Renal pelvis (tissue), 12 donors: ENCODE measurements at places on chromosomes 3 and 15. TPM values are rescaled to one million over a fixed set of nuclear protein-coding genes. Genes with fewer than 3 reads are reported as not detected.

GRCh38 chr3:147760941-147761340, 351.8 kb downstream of the ZIC1 start:
- no peak for DNase-seq

DNA sequence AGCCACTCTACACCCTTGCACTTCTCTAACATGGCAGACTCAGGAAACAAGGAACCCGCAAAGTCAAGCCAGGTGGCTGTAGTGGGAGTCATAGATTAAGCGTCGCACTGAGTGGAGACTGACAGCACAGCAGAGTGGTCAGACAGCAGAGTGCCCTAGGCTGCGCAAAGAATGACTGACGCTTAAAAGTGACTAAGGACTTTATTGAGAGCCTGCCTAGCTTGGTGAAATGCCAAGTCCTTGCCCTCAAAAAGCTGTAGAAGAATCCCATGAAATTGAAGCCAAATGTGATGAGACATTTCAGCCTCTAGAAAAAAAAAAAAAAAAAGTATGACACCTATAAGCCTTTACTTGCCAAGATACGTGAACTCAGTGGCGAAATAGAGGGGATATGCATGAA, 30.2 kb downstream of the NCEH1 start:
- no peak for DNase-seq

DNA sequence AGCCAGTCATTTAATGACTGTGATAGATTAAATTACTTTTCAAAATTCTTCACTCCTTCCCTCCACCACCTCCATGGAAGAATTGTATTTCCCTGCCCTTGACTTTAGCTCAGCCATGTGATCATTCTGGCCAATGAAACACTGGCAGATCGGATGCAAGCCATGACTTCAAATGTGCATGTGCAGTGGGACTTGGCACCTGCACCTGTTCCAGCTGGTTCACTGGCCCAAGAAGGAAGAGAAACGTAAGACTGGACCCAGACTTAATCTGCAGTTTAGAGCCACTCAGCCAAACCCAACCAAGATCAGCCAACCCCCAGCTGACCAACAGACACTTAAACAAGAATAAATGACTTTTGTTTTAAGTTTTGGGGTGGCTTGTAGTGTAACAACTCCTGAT, 11.8 kb downstream of the DPH3 start:
- no peak for DNase-seq

- DNase-seq: no peak
These were observed 235.2 kb downstream of the GABRB3 start for GRCh38 chr15:26537663-26538062.

DNA sequence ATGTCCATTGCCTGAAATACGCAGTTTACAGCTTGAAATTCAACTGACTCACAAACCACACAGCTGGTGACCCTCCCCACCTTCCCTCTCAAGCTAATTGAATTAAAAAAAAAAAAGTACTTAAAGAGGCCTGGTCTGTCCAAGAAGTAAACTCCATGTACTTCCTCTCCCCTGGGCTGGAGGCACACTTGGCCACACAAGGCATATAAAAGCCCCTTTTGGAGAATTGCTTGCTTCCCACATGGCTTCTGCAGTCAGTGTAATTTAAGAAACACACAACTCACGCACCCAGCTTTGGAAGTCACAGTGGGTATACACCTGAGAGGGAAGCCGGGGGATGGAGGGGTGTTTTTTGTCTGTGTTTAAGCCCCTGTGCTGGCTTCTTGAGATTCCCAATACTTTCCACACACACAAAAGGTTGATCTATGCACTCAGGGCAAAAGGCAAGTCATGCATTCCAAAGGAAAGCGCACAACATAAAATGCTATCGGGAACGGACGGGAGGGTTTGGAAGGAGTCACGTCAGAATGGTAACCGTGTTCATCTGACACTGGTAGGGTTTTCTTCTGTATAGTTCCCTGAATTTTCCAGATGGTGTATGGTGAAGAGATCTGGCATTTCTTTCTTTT, 106.6 kb upstream of the ALDH1A3 start:
- no peak for DNase-seq

TMEM158 gene
- polyA plus RNA-seq: 4.4 TPM

DNA sequence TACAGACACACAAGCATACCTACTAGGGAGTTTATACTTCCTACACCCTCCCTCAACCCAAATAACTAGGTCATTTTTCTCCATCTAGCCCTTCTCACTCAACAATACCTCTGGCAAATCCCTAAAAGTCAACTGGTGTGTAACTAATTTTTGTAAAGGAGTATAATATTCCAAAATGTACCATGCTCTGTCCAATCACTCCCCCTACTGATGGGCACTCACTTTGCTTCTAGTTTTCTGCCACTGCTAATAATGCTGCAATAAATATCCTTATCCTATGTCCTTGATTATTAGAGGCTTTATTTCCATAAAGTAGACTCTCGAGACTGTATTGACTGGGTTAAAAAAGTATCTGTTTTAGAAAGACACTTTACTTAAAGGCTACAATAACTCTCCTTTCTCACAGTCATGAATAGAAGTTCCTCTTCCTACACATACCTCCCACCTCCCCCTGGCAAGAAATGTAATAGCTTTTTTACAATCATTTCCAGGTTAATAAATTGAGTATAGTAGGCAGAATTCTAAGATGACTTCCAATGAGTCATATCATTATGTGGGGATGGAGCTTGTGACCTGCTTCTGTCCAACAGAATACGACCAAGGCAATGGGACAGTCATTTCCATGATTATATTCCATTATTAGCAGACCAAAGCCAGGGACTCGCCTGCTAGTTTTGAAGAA, 30.0 kb downstream of the SHQ1 start:
- no peak for DNase-seq

SCAMP5 gene
- 30.2 TPM for polyA plus RNA-seq

C3orf22 gene
- polyA plus RNA-seq: not detected

RNU5B-1 gene
- polyA plus RNA-seq: not detected

DNA sequence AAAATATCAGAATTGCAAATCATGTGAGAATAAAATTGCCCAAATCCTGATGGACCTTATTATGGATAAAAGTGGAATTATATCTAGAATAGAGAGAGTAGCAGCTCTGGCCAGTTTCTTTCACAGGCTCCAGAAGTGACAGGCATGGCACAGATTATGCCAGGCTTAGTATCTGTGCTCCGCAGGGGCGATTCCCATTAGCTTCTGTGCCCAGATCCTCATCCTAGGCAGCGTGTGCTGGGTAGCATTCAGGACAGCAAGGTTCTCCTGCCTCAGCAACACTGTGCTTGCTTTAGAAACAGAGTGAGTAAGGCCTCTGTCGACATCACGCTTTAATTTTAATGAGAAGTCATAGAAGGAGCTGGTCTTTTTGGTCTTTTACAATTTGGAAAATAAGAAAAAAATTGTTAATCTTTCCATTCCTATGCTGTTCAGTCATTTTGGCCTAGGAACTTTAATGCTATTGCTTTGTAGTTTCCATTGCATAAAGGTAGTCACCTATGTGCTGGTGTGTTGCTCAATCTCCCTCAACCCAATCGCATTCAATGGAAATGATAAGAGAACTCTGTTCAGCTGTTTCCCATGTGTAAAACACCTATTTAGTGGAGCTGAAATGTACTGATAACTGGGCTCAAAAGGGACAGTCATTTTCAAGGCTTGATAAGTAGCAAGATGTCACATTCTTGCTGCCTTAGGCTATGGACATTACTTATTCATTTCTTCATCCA, 770.1 kb downstream of the AGBL1 start:
- no peak for DNase-seq

GRCh38 chr3:126835472-126836219, 131.6 kb downstream of the CHCHD6 start:
- no peak for DNase-seq

- peak; percentile 87 for DNase-seq
These were observed 10.1 kb downstream of the SCN10A start for GRCh38 chr3:38805765-38806386.

DNA sequence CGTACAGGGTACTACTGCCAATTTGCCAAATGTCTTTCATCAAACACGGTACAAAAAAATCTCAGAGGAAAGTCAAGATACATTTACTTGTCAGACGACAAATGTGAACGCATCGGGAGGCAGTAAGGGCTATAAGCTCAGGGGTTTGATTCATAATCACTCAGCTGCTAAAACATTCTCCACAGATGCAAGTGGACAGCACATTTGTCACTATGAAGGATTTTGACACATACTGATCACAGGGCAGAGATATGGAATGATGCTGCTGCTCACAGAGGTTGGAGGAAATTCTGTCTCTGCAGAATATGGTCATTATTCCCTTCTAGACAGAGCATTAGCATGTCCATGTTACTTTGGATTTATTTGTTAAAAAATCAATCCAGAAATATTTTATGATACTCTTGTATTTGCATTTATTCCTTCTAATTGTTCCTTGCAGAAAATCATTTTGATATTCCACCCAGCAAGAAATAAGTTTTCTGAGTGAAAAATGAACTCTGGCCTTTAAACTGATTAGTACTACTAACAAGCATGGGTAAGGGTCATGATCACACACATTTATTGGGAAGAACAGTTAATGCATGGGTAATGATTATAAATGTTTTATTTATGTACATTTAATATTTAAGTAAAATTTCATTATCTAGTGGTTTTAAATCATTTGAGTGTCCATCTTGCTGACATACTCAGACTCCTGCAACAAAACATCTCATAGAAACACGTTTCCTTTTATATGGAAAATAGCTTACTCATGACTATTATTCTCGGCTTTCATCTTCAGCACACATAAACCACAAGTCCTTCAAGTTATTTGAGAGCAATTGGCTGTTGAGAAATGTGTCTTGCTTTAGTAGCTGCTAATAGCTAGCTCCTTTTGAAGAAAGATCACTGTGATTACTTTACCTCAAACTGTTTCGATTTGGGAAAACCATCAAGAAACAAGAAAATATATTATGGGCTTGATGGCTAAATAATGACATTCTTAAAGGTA, 559.3 kb downstream of the MECOM start:
- DNase-seq: no peak

DNA sequence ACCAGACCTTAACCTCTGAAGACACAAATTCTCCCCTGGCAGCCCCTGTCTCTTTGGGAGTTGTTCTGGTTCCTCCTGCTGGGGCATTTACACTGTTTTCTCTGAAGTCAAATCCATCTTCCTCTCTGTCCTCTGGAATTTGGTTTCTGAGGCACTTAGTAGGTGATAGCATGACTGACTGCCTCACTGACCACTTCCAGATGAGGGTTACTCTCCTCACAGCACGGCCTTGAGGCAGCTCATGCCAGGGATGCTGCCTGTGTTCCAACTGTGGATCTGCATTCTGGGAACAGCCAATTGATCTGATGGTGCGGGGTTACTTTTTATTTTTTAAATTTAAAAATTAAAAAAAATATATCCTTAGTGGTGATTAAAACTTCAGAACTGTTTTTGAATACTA, 140.9 kb upstream of the ROPN1 start:
- DNase-seq: no peak

- DNase-seq: peak; percentile 20
These were observed 47.0 kb downstream of the MTHFS start for GRCh38 chr15:79849789-79850188.

CELF6 gene
- polyA plus RNA-seq: 5.2 TPM

DNA sequence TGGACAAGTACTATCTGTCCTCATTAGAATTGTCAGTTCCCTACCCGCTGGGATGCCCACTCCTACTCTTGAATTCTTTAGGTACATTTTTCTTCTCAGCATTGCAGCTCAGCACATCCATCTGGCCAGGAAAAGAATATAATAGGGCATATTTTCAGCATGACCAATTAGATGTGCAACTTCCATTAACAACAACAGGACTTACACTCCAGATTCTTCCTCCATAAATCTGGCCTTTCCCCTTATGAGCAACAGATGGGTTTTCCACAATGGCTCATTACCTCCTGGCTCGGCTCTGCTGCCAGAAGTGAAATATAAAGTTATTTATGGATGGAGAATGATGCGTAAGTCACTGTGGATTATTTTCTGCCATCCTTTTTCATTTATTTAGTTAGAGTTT, 443.8 kb upstream of the TGFBR2 start:
- DNase-seq: no peak

- no peak for DNase-seq
These were observed 117.4 kb upstream of the ZBED2 start for GRCh38 chr3:111712294-111713167.

GRCh38 chr15:93109336-93110102, 20.5 kb upstream of the RGMA start:
- peak; percentile 27 for DNase-seq

DNA sequence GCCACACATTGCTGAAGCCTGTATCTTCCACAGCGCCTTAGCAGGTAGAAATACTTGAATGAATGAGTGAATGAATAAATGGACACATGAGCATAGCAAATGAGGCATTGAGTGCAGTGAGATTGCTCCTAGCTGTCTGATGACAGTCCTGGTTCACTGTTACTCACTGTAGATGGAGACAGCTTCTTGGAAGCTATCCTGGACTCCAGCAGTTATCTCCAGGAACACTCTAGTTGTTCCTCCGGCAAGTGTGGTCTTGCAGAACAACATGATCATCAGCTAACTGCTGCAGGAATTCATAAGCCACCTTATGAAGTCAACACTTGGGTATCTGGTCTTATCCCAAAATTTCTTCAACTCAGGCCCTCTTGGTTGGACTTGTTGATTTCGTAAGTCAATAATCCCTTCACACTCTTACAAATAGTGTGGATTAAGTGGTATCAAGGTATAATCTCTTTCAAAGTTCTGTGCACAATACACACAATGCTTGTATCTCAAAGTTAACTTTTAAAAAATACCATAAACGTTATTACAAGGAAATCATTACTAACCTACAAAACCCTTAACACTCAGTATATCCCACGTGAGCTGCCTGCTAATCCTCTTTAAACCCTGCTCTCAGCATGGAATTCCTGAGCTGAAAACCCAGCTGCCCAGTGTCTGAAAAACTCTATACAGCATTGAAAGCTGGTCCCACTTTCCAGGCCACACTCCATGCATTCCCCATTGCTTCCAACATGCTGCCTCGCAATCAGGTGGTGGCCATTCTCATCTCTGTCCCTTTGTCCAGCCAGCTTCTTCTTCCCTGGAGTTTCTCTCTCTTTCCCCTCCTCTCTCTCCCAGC, 14.4 kb upstream of the ZBTB38 start:
- no peak for DNase-seq

GRCh38 chr15:101615986-101616848, 36.0 kb downstream of the TM2D3 start:
- peak; percentile 71 for DNase-seq

MIX23 gene
- polyA plus RNA-seq: 48.3 TPM
